ENCODE measurements at places on chromosomes 12 and 14.
A peak's percentile ranks its signal among the peaks of the same experiment; 100 is the strongest.

- DNase-seq, result no peak
These were observed 27.6 kb upstream of the PPP1R13B start for GRCh38 chr14:103875010-103875409.

- peak; percentile 81 for DNase-seq
These were observed 121.9 kb upstream of the SLC38A2 start for GRCh38 chr12:46494424-46494823.

GRCh38 chr12:34097213-34097612 lies 74.9 kb downstream of the ALG10 start:
- no peak for DNase-seq

GRCh38 chr12:16563504-16563903 lies 42.5 kb downstream of the LMO3 start:
- no peak for DNase-seq

DNA sequence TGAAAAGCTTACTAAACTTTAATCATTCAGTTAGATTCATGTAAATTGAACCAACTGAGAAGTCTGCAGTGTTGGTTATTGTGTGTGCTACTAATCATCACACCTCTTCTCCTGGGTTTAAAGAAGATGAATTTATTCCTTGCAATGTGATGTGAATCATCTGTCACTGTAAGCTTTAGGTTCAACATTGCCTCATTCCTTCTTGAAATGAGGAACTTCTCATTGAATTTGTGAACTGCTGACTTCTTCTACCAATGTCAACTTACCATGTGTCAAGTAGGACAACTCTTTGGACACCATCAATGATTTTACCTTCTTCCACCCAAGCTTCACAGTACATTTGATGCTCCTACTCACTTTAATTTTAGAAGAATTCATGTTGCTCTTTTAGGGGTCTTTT lies 17.4 kb upstream of the PRB2 start:
- no peak for DNase-seq

DNA sequence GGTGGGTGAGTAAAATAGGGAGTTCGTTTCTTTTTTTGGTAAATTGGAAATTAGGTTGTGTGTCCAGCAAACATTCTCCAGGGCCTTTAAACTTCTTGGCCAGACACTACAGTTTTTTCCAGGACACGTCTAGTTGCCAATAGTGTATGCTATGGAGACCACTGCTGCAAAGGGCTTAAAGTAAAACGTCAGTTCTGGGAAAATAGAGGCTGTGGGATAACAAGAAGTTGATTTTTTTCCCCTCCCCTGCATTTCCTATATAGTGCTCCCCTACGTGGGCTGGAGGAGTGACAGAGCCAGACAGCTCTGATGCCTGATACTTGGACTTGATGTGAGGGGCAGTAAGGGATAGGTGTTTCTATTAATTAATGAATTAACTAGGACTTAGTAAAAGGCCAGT lies 2.4 kb downstream of the ACVR1B start:
- no peak for DNase-seq

GRCh38 chr14:100176811-100177327 lies 17.4 kb upstream of the DEGS2 start:
- DNase-seq, result no peak

DNA sequence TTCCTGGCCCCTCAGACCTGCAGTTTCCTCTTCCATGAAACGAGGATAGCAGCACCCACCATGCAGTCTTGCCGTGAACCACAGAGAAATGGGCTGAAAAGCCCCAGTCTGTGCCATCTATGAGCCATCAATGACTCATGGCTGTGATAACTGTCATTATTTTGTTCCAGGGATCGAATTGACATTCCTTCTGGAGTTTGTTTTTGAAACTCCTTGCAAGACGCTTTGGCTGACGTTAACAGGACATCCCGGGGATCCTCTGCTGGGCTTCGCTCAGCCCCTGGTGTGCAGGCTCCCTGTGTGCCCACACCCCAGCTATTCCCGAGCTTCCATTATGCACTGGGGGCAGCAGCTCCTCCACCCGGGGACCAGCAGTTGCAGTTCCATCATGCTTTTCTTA lies 33.8 kb downstream of the MMAB start:
- peak; percentile 46 for DNase-seq

DNA sequence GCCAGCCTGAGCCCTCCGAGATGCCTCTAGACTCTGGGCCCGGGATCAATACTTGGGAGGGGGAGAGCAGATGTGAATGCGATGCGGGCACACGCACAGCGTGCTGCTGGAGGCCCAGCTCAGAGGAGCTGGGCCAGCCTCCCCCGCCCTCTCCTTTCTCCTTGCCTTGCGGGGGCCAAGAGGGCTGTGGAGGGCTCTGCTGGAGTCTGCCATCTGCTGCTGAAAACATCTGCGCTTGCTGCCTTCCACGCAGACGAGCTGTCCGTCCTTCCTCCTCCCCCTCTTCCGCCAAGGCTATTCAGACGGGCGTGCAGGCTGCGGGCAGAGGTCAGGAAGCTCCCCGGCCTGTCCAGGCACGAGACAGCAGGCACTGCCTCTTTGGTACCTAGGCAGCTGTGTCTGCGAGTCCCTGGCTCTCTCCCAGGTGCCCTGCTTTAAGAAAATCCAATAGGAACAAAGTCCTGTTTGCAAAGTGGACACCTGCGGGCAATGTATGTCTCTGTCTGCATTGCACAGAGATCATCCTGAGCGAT lies 75.2 kb downstream of the SPRING1 start:
- DNase-seq, result peak; percentile 36

GRCh38 chr14:59147007-59147406 lies 41.5 kb upstream of the DAAM1 start:
- no peak for DNase-seq

GRCh38 chr12:72273851-72274351 lies 1.7 kb downstream of the TRHDE start:
- no peak for DNase-seq

GRCh38 chr12:51293696-51294095 lies 23.5 kb upstream of the SMAGP start:
- peak; percentile 8 for DNase-seq

GRCh38 chr14:67586369-67586768 lies 13.7 kb downstream of the PIGH start:
- DNase-seq, result no peak

DNA sequence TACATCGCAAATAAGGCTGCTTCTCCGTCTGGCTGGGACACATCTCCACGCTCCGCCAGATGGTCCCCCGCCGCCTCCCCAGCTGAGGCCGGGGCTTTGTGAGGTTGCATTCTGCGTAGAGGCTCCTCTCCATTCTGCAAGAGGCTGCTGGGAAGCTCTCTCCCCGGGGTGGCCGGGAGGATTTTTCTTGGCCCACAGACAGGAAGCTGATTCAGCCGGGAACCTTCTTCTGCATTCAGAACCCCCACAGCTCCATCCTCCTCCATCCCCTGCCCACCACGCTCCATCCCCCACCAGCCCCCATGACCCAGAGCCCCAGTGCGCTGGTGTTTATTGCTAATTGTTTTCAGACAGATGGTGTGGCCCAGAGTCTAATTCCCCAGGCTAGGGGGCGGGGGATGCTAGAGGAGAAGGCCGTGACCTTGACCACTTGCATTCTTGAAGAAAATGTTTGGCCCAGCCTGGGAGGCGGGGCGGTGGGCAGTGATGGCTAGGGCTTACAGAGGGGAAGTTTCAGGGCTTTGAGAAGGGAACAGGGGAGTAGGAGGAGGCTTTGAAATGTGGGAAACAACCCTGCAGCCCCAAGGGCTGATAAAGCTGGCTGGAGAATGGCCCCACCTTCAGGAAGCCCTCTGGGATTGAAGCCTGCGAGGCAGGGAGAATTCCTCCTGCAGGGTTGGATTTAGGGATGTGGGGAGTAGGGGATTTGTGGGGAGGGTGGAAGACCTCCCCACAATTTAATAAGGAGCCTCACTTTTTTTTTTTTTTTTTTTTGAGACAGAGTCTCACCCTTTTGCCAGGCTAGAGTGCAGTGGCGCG lies 88.5 kb upstream of the NCOR2 start:
- peak; percentile 98 for DNase-seq

DNA sequence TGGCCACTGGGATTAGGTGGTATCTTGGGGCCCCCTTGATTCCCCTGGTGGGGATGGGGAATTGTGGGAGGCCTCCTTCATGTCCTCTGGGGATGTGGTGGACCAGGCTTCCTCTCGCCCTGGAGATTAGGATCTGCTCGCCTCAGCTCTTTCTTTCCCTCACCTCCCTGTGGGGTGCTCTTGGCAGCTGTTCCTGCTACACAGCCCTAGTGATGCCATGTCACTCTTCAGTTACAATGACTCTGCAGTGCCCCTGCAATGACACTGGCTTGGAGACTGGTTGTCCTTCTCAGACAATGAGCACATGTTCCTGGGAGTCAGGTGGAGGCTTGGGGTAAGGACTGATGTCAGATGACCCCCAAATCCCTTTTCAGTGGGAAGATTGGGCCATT lies 83.9 kb downstream of the ADCK1 start:
- no peak for DNase-seq

GRCh38 chr12:111204788-111205241 lies 164.1 kb downstream of the PHETA1 start:
- DNase-seq, result no peak

GRCh38 chr12:47238669-47239114 lies 158.9 kb upstream of the AMIGO2 start:
- DNase-seq, result peak; percentile 68

DNA sequence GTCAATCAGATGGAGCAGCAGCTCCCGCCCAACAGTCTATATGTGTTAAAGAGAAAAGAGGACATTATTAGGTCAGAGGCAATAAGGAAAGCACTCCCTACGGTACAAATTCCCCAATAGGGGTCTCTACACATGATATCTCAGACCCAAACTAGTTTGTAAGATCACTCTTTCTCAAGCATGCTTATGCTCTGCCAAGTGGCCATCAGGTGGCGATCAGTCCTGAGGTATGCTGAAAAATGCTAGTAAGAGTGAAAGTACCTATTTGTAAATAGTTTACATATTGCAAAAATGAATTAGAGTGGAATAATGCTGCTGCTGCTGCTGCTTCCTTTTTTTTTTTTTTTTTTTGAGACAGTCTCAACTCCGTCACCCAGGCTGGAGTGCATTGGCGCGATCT lies 61.0 kb downstream of the CPM start:
- DNase-seq, result no peak

DNA sequence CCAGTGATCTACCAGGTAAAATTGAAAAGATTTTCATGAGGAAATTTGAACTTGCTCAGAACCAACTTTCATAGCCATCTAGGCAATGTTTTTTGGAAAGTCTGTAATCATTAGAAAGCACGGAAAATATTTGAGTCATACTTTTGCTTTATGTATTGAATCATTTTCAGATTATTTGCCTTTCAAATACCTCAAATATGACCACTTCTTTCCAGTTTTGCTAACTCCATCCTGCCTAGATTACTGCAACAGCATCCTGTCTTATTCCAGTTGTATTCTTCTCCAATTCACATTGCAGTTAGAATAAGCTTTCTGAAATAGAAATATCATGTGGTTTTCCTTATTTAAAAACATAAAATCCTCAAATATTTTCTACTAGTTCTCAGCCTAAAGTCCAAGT lies 239.8 kb upstream of the FAR2 start:
- peak; percentile 31 for DNase-seq

GRCh38 chr12:7497661-7498060 lies 5.9 kb downstream of the CD163 start:
- peak; percentile 75 for DNase-seq

DNA sequence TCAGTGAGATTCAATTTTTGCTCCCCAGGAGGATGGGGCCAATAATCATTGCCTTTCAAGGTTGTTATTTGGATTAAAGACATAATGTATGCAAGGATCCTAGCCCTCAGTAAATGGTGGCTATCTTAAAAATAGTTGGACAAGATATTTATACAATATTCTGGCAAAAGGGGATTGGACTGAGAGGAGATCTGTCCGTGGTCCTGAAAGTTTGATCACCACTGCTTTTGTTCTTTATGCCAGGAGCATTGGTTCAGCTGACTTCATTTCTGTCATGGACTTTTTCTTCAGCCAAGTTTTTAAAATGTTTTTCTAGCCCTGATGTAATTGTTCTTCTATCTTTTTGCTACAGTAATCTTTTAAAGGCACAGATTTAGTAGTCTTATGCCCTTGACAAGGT lies 70.2 kb upstream of the TCL1A start:
- peak; percentile 33 for DNase-seq

DNA sequence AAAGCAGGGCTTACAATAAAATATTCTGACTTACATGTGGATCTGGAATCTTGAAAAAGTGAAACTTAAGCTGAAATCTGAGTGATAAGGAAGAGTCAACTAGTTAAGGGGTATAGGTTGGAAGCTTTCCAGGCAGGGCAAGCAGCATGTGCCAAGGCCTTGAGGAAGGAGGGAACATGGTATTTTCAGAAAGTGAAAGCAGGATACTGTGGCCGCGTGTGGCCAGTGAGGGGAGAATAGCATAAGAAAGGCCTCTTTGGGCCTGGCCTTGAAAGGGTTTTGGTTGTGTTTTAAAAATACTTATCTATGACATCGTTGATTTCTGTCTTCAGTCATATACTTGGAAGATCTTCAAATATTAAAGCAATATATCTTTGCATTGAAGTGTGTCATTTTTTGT lies 213.4 kb downstream of the AKAP6 start:
- DNase-seq, result no peak

- no peak for DNase-seq
These were observed 25.1 kb downstream of the NOC4L start for GRCh38 chr12:132169376-132169775.

- no peak for DNase-seq
These were observed 24.2 kb downstream of the TRAFD1 start for GRCh38 chr12:112149596-112149995.

- no peak for DNase-seq
These were observed 13.4 kb upstream of the SNX6 start for GRCh38 chr14:34643361-34643760.

DNA sequence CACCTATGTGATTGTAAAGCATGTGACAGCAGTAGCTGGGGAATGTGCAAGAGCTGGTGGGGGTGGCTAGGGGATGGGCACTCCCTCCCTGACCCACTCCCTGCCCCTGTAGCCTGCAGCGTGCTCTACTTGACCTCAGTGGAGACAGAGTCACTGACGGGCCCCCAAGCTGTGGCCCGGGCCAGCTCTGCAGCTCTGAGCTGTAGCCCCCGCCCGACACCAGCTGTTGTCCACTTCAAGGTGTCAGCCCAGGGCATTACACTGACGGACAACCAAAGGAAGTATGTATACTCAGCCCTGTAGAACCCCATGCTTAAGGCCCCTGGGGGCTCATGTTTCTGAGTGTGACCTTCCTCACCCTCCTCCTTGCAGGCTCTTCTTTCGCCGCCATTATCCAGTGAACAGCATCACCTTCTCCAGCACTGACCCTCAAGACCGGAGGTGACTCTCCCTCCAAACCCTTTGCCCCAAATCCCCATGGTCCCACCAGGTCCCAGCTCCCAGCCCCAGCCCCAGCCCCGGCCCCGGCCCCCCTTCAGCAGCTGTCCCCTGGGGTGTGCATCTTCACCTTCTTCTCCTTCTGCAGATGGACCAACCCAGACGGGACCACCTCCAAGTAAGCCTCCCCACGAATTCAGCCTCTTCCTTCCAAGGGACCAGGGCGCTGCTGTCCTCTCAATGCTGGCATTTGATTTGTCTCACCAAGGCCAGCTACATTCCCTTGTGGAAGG lies 13.3 kb downstream of the TNS2 start:
- DNase-seq, result no peak

GRCh38 chr12:111330800-111331752 lies 37.8 kb downstream of the PHETA1 start:
- DNase-seq, result peak; percentile 46

All from fibroblast of skin of abdomen (primary cell).